ENCODE measurements at places on chromosomes 3 and 15. TPM values are rescaled to one million over a fixed set of nuclear protein-coding genes. Genes with fewer than 3 reads are reported as not detected.

- no peaks in the 10 kb centered on the region for H3K27me3 ChIP-seq
- H3K27ac ChIP-seq = no peak overlapping the region
- no peaks in the 10 kb centered on the region for H3K36me3 ChIP-seq
- no peaks in the 10 kb centered on the region for H3K4me1 ChIP-seq
- no peak overlapping the region for H3K4me3 ChIP-seq
- no peak for DNase-seq
Observed at GRCh38 chr3:192597506-192597905, 129.8 kb downstream of the FGF12 start.

Gene HYAL1
- total RNA-seq = 0.36 TPM

DNA sequence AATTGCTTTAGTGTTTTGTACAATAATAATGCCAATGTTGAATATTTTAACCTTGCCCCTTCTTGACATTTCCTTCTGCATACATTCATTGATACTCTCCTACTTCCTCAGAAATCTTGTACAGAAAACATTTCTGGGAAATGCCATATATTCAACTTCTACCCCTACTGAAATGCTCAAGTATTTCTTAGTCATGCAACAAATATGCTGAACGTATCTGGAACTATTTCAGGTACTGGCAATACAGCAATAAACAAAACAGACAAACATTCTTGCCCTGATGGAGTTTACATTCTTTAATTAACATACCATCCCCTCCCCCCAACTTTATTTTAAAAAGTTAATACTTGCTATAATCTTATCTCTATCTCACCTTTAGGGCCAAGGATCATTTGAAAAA, 147.2 kb downstream of the STAG1 start:
- no peak for DNase-seq
- peak overlapping the region; percentile 37 for H3K27ac ChIP-seq
- H3K4me3 ChIP-seq = no peak overlapping the region
- peaks cover 17% of the 10 kb centered on the region for H3K36me3 ChIP-seq

- peak within 1 kb of the TSS; percentile 84 for H3K4me3 ChIP-seq
- H3K27ac ChIP-seq = peak within 1 kb of the TSS; percentile 10
- H3K36me3 ChIP-seq = no peaks in the 10 kb centered on the region
Observed at GRCh38 chr15:39580485-39581241, at the start of gene THBS1. TSS of gene THBS1 (plus strand) at chr15:39581079. CDS start at chr15:39581858, 779 bp downstream.

Gene GP9
- total RNA-seq = not detected

GRCh38 chr15:40870716-40871115, 3.3 kb downstream of the RHOV start:
- no peak overlapping the region for H3K4me3 ChIP-seq
- H3K27ac ChIP-seq = no peak overlapping the region
- H3K4me1 ChIP-seq = peaks cover 29% of the 10 kb centered on the region
- no peaks in the 10 kb centered on the region for H3K36me3 ChIP-seq
- peaks cover 11% of the 10 kb centered on the region for H3K27me3 ChIP-seq
- DNase-seq = no peak

- H3K4me1 ChIP-seq = peaks cover 11% of the 10 kb centered on the region
- H3K27me3 ChIP-seq = no peaks in the 10 kb centered on the region
- peaks cover 13% of the 10 kb centered on the region for H3K36me3 ChIP-seq
- H3K4me3 ChIP-seq = no peak overlapping the region
- H3K27ac ChIP-seq = no peak overlapping the region
Observed at GRCh38 chr3:122353893-122354401, 28.9 kb downstream of the CSTA start.

Gene SOX2
- 0.07 TPM for total RNA-seq

DNA sequence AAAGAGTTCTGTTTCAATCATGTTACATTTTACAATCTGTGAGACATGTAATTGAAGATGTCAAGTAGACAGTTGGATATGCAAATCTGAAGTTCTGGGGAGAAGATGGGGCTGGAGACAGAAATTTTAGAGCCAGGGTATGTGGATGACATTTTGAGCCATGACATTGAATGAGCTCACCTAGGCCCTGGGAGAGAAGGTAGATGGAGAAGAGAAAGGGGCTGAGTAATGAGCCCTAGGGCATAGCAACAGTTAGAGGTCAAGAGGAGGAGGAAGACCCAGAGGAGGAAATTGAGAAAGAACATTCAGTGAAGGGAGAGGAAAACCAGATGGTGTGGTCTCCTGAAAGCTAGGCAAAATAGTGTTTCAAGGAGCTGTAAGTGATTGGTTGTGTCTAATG, 15.3 kb downstream of the TMEM266 start:
- H3K27me3 ChIP-seq = no peaks in the 10 kb centered on the region
- H3K4me3 ChIP-seq = no peak overlapping the region
- no peak for DNase-seq
- H3K36me3 ChIP-seq = no peaks in the 10 kb centered on the region

Gene PPP1R14D
- not detected for total RNA-seq

Gene FAM81A
- 0.60 TPM for total RNA-seq

DNA sequence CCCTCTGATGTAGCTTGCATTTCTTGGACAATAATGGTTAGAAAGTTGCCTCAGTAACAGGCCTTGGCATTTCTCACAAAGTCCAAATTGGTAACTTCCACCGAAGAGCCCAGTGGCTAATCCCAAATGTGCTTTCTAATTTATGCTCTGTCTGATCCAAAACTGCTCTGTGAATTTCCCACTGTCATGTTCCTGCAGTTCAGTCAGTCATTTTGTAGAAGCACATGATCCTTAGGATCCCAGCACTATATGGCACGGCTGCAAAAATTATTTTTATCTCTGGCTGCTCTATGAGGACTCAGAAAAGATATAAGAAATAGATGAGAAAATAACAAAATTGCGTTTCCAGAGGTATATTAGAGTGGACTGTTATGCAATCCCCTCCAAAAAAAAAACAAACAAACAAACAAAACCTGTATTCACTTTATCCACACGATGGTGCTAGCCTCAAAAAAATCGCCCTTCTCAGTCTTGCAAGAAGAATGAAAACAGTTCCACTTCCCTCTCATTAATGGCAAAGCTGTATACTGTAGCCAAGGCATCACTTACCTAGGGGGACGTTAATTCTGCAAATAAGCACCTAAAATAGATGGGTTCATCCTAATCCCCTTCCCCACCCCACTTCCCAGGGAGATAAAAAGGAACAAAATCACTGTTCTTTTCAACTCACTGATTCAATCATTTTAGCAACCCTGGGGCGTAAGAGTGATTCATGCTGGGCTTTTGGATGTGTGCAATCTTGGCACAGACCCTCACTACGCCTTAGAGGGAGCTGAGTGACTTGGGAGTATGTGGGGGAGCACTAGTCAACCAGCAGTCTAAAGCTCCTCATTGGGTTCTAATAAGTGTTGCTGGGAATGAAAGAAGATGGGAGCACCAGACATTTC, 61.3 kb downstream of the TMCO5A start:
- peaks cover 7% of the 10 kb centered on the region for H3K27me3 ChIP-seq
- H3K36me3 ChIP-seq = no peaks in the 10 kb centered on the region
- no peak for DNase-seq
- no peaks in the 10 kb centered on the region for H3K4me1 ChIP-seq

GRCh38 chr3:50296721-50297383, 2.4 kb downstream of the HYAL3 start:
- peak overlapping the region; percentile 53 for H3K4me3 ChIP-seq
- H3K4me1 ChIP-seq = peaks cover 23% of the 10 kb centered on the region
- no peak for DNase-seq
- H3K27me3 ChIP-seq = no peaks in the 10 kb centered on the region
- no peaks in the 10 kb centered on the region for H3K36me3 ChIP-seq

All from activated T-helper 1 cell treated with anti-CD3 and anti-CD28 coated beads, Interleukin-12 subunit alpha, Interleukin-12 subunit beta, Interleukin-2, Interleukin-4 antibody, amounts not matched to agents 30 ng/mL and 10 ng/mL and 1 ng/mL, durations not matched to agents 14 hours and 24 hours and 36 hours (primary cell).